ENCODE measurements at places on chromosomes 4 and X.
A peak's percentile ranks its signal among the peaks of the same experiment; 100 is the strongest.

DNA sequence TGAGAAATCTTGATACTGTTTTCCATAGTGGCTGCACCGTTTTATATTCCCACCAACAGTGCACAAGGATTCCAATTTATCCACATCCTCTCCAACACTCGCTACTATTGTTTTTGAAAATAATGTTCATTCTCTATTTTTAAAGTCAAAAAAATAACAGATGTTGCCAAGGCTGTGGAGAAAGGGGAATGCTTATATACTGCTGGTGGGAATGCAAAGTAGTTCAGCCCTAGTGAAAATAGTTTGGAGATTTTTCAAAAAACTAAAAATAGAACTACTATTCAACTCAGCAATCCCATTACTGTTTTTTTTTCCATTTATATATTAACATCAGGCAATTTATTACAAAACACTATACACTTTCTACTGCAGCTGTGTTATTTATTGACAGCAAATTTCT lies 208.7 kb downstream of the CBLL2 start:
- DNase-seq = no peak

- DNase-seq = no peak
Measured at GRCh38 chr4:8081621-8082516, 76.7 kb downstream of the ABLIM2 start.

DNA sequence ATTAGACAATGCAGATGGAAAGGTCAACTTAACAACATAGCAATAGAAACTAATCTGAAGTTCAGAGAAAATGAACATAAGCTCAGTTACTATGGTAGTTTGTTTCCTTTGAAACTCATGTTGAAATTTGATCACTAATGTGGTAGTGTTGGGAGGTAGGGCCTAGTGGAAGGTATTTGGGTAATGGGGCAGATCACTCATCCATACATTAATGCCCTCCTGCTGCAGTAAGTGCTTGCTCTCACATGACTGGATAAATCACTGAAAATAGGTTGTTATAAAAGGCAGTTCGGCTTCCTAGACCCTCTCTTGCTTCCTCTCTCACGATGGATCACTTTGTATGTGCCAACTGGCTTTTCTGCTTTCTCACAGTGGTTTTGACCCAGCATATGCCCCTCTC lies 567.4 kb upstream of the GALNT7 start:
- no peak for DNase-seq

DNA sequence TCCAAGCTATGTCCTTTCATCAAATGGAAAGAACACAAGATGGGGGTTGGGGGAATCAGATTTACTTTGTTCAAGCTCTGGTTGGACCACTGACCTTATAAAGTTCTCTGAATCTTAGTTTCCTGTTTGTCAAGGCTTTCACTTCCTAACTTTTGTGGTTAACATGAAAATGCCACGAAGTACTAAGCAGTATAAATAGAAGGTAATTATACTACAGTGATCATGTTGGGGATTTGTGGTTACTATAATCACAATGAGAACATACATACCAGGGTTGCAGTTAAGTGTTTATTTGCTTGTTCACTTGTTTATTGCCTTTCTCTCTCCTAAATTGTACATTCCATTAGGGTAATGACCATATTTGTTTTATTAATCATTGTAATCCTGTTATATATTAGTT lies 53.2 kb downstream of the SPRY1 start:
- DNase-seq = no peak

DNA sequence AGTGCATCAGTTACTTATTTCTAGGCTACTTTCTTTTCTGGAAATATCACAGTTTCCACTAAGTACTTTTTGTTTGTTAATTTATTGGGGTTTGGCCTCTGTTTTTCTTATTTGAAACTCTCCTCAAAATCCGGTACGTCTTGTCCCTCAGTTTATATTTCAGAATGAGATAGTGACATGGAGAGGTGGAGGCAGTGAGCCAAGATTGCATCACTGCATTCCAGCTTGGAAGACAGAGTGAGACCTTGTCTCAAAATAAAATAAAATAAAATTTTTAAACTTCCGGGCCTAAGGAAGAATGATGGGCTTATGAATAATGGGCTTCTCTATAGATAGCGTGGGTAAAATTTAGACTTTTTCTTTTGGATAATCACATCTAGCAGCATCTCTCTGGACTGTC lies 567.8 kb downstream of the TRIML1 start:
- DNase-seq = no peak

- DNase-seq = no peak
Measured at GRCh38 chrX:50036426-50036825, 114.0 kb downstream of the CLCN5 start.

DNA sequence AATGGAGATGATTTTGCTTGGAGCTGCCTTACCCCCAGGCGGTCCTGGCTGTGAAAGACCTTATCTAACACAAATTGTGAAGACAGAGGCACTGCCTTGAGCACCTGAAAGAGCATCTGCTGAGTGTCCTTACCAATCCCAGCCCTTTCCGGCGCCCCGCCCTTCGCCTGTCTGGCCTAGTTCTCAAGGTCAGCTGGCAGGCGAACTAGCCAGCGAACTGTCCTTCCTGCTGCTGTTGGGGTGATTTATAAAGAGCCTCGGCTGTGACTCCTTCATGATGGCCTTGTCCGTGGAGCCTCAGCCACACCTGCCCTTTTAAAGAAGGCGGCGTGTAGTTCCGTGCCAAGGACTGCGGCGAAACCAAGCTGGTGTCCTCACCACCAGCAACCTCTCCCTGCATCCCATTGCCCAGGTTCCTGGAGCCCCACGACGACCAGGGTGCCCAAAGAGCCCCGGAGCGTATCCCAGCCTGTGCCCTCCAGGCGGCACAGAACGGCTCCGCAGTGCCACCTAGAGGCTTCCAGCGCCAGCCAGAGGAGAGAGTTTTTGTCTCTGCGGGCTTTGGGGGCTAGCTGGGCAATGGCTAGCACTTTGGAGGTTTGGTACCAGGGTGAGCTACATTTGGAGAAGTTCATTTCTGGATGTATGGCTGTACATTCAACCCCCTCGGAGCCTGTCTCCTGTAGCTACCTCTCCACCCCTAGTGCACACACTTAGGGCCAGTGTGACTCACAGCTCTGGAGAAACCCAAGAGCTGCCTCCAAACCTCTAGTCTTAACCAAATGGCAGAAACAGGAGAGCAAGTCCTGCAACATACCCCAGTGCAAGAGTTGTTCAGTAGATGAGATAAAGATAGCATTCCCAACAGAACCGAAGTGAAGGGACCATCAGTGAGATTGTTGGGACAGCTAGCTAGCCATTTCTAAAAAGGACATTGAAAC lies 36.8 kb upstream of the VMA21 start:
- peak; percentile 33 for DNase-seq

- no peak for DNase-seq
Measured at GRCh38 chr4:186405957-186406356, 140.0 kb downstream of the F11 start.

DNA sequence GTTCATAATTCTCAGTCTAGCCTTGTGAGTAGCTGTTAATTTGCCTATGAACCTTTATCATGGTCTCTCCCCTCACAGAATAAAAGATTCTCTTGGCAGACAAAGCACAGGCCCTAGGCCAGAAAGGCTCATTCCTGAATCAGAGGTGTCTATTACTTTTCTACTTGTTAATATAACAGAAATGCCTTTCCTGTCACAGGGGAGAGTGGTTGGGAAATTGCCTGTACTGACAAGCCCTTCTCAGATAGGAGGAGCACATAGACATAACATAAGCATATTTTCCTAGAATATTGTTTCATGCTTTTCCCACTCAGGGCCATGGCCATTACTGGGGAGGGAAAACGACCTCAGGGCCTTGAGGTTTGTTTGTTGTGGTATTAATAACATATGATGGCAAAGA lies 308.3 kb downstream of the BMPR1B start:
- DNase-seq = no peak

DNA sequence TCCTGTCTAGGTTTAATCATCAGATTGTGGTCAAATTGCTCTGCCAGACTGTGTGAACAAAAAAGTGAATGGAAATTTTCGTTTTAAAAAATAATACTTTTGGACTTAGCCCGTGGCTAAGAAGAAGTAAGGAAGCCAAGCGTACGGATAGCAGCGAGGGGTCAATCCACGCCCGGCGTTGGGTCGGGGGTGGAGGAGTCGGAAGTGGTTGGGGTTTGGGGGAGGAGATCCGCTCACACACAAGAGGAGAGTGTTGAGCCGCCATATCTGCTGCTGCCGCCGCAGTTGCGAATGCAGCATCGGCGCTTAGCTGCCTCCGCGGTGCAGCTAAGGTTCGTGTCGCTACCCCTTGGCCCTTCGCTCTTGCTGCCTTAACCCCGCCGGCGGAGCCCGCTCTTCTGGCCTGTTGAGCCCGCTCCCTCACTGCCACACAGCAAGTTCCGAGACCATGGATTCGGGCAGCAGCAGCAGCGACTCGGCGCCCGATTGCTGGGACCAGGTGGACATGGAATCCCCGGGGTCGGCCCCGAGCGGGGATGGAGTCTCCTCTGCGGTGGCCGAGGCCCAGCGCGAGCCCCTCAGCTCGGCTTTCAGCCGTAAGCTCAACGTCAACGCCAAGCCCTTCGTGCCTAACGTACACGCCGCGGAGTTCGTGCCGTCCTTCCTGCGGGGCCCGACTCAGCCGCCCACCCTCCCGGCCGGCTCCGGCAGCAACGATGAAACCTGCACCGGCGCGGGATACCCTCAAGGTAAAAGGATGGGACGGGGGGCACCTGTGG lies at the start of gene GSPT2:
Gene GSPT2, plus strand, starts transcription at position 264 of the 779 bp plus-strand sequence. Its CDS starts 185 bp downstream, at position 449.
- peak; percentile 53 for DNase-seq

- DNase-seq = no peak
Measured at GRCh38 chr4:10164877-10165283, 48.3 kb upstream of the WDR1 start.

- no peak for DNase-seq
Measured at GRCh38 chrX:12975991-12976558, 1.2 kb downstream of the TMSB4X start.

DNA sequence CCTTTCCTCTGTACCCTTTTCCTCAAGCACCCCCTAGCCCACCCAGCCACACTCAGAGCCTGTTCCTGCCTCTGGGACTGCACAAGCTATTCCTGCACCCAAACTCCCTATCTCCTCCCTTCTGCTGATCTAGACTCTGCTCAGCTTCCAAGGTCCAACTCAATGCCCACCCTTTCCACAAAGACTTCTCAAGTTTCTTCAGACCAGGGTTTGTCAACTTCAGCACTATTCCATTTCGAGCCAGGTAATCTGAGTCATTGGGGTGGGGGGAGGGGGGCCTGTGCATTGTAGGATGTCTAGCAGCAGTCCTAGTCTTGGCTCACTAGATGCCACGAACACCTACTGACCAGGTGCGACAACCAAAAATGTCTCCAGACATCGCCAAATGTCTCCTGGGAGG lies 37.3 kb downstream of the PHKA2 start:
- no peak for DNase-seq

DNA sequence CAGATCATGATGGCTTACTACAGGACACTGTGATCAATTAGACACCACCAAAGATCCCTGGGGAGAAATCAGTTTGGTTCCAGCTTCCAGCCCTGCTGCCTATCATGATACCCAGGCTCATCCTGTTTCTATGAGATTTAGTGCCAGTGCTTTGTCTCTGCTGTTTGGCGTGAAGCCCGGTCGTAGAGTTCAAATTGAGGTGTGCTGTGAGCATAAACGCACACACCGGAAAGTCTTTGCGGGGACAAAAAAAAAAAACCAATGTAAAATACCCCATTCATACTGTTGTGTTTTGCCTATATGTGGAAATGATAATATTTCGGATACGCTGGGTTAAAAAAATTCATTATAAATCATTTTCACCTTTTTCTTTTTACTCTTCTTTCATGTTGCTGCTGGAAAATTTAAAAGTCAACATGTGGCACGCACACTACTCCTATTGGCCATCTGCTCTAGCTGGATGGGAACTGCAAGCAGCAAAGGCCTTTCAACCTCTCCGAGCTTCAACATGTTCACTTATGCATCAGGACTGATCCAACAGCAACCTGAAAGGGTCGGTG lies 607 bp upstream of the DKC1 start:
- DNase-seq = no peak

DNA sequence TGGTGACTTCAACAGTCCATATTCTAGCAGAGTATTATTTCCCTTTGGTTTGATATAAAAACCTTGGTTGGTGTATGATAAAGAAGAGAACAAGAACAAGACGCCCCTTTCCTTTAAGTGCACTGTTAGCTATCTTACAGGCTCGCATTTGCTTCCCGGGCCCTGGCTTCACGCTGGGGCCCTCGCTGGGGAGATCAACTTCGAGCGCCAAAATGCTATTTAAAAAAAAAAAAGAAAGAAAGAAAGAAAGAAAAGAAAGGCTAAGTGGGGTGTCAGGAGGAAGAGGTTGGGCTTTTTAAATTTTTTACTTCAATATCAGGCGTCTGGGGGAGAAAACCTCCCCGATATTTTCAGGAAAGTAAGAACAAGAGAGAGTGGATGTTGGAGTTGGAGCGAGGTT lies 11.7 kb downstream of the ARX start:
- DNase-seq = no peak

- DNase-seq = no peak
Measured at GRCh38 chr4:70706044-70706461, 15.7 kb upstream of the RUFY3 start.

GRCh38 chrX:79138658-79139241 lies 5.7 kb upstream of the GPR174 start:
- DNase-seq = no peak

- no peak for DNase-seq
Measured at GRCh38 chr4:159429693-159430035, 326.8 kb downstream of the RAPGEF2 start.

- DNase-seq = peak; percentile 11
Measured at GRCh38 chr4:15809058-15809457, 30.9 kb downstream of the CD38 start.

- no peak for DNase-seq
Measured at GRCh38 chr4:154506253-154506652, 14.7 kb upstream of the DCHS2 start.

All from CD4-positive, alpha-beta T cell treated with Interleukin-2 at 100 ng/mL for 4 hours (primary cell).